ENCODE measurements at places on chromosomes 11 and 22.

- DNase-seq, result peak; percentile 76
Measured at GRCh38 chr11:14300661-14301304, 58.2 kb downstream of the RRAS2 start.

- peak; percentile 93 for DNase-seq
Measured at GRCh38 chr11:33065445-33066178, 26.2 kb downstream of the TCP11L1 start.

DNA sequence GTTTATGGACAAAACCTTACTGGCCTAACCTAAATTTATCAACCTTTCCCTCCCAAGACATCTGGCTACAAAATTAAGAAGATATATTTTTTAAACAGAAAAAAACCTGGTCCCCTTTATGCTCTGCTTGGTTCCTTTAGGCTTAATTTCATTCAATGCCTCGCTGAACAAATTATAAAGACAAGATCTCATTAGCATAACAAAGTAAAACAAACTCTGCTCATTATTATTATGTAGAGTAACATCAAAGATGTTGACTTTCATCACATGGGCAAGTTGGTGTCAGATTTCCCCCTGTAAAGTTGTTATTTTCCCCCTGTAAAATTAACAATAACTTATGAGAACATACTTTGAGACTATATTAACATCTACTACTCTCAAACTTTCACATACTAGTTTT lies 11.0 kb downstream of the RRAS2 start:
- DNase-seq, result no peak

GRCh38 chr11:130314750-130315285 lies at the start of gene ZBTB44:
ZBTB44 (minus strand) TSS chr11:130314917; CDS start chr11:130261873, 53,044 bp downstream.
- peak; percentile 80 for DNase-seq

DNA sequence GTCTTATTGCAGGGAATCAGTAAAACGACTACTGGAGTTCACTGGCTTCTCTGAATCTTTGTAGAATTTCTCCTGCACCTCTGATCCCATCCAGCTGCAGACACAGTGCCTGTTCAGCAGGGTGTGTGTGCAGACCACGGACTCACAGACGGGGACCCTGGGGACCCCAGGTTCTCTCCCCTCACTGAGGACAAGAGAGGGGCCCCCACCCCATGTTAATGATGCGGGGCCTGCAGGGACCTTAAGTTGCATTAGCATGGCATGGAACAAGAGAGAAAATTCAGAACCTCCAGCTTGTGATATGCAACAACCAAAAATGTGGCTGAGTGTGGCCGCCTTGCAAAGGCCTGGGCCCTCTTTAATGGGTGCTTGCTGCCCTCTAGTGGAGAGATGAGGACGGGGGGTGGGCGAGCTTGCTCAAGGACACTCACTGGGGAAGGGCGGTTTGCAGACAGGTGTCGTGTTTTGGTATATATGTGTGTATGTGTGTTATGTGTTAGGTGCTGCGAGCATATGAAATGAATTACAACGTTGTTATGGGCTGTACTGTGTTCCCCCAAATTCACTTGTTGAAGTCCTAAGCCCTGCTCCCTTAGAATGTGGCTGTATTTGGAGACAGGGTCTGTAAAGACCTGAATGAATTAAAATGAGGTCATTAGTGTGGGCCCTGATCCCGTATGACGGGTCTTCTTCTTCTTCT lies 84.4 kb upstream of the SEPTIN5 start:
- peak; percentile 89 for DNase-seq

GRCh38 chr11:119370486-119371046 lies 10.9 kb downstream of the USP2 start:
- peak; percentile 19 for DNase-seq

DNA sequence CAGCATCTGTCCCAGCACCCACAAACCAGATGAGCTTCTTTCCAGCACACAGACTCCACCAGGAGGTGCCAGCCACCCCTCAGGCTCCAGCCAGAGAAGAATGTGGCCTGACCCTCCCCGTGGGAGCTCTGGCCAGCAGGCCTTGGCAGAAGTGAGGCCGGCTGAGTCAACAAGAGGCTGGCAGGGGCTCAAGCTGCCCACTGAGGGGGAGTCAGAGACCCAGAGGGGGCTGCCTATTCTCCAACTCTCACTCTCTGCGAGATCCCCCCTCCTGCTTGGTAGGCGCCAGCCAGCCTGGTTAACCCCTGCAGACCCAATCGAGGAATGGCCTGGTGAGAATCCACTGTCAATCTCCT lies 10.6 kb upstream of the CDC42EP1 start:
- DNase-seq, result peak; percentile 65

- DNase-seq, result no peak
Measured at GRCh38 chr11:122744357-122744756, 88.8 kb downstream of the UBASH3B start.

- no peak for DNase-seq
Measured at GRCh38 chr11:132289590-132290256, 919.3 kb downstream of the NTM start.

DNA sequence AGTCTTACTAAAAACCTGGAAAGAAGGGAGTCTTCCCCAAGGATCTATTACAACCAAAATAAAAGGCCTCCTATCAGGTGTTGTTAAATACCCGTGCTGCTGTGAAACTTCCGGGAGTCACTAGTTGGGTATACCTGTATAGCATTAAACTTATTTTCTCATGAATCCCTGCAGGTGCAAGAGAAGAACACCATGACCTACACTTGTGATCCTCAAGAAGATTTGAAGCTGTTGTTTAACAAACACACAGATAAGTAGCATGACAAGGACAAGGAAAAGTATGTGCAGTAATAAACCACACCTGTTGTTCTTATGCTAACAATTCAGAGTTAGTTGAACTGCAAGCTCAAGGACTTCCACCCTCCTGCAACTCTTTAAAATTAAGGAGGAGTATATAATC lies 12.0 kb downstream of the OR4C45 start:
- DNase-seq, result no peak

DNA sequence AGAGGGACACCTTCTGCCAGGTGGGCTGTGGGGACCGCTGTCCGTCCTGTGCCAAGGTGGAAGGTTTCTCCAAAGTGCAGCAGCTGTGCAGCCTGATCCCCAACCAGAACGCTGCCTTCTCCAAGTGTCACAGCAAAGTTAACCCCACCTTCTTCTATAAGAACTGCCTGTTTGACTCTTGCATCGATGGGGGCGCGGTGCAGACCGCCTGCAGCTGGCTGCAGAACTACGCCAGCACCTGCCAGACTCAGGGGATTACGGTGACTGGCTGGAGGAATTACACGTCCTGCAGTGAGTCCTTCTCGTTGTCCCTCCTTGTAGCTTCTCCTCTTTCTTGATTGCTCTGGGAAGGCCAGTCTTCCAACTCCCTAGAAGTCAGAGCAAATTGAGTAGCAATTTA lies 44.8 kb downstream of the TECTA start:
- no peak for DNase-seq

DNA sequence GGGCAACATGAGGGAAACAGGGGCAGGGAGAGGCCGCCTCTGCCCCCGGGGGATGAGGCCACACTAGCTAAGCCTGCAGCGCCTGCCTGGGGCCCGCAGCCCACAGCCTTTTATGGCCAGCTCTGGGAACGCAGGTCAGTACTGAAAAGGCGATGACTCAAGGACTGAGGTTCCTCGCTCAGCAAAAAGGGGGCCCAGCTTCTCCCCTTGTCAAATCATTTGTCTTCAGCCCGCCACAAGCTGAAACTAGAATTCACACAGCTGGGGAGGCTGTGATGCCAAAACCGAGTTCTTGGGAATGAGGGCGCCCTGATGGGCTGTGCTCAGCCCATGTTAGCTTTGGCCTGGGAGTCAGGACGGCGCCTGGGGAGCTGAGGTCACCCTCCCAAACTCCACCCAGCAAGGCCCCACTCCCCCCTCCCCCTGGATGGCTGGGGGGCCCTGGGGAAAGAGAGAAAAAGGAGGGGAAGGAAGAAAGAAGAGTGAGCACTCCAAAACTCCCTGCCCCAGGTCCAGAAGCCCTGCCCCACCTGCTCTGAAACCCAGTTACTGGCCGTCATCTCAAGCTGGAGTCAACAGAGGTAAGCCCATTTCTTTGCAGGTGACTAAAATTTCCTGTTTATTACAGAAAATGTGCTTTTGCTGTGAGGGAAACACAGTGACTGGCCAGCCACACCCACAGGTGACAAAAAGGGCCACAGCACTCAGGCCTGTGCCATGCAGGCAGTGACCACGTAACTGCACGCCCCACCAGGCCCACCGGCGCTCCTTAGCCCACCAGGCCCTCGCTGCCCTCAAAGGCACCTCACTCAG lies 13.7 kb downstream of the EHD1 start:
- DNase-seq, result peak; percentile 47

- DNase-seq, result peak; percentile 59
Measured at GRCh38 chr22:17562906-17563870, at the start of gene SLC25A18. SLC25A18 (plus strand) TSS chr22:17563498; CDS start chr22:17579945, 16,447 bp downstream.

DNA sequence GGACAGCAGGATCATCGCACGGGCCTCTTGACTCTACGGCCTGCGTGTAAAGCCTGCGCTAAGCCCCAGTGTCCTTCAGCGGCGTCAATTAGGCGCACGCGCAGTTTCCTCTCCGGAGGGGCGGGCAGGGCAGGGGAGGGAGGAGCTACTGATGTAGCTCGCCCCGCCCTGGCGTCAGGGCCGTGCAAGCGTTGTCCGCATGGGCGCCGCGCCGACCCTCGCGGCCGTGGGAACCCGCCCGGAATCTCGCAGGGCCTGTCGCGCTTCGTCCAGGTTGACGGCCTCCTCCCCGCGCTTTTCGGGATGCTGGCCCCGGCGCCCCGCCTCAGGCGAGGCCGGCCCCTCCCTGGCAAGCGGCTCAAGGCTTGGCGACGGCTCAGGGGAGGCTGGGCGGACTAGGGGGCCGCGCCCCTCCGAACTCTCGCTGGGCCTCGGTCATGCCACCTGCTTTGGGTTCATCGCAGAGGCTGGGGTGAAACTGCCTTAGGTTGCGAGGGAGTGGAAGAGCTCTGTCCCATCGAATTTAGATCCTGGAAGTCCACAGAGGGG lies 61.1 kb downstream of the ST3GAL4 start:
- peak; percentile 90 for DNase-seq

GRCh38 chr11:65416841-65417701 lies 5.5 kb upstream of the NEAT1 start:
- peak; percentile 34 for DNase-seq

DNA sequence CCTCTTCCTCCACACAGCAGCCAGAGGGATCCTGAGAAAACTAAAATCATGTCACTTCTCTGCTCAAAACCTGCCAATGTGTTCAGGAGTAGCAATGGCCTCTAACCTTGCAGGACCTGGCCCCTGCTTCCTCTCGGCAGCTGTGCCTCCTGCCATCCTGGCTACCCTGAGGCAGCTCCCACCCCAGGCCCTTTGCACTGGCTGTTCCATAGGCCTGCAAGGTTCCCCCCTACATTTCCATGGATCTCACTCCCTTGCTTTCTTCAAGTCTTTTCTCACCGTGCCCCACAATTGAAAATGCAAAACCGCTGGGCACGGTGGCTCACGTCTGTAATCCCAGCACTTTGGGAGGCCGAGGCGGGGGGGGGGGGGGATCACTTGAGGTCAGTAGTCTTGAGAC lies 2.1 kb upstream of the STIP1 start:
- no peak for DNase-seq

DNA sequence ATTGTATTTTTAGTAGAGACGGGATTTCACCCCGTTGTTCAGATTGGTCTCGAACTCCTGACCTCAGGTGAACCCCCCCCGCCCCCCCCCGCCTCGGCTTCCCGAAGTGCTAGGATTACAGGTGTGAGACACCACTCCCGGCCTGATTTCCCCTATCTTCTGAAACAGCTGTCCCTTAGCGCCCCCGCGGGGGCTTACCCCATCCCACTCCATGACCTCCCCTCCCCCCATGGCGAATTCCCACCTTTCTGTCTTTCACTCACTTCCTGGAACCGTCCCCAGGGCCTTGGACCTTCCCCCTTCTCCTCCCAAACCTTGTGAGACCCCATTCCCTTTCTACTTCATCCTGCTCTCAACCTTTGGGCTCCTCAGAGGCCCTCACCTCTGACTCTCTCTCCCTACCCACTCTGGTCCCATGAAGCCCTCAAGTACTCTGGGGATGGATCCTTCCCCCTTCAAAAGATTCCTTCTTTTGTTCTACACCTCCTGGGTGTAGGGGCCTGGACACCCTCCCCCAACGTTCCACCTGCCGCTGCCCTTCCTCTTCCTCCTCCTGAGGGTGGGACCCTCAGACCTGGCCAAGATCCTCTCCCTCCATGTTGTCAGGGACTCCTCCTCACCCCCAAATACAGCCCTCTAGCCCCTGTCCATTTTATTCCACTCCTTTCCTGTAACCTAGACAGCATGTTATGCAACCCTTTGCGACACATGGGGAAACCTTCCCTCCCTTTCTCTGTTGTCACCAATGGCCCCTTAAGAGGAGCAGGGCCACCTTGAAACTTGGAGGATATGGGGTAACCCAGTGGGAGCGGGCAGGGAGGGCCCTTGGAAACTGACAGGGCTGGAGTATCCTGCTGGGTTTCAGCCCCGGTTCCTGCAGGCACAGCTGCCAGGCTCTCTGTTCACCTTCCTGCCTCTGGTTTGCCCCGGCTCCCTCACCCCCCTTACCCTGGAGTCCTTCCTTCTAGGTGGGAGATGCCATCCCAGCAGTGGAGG lies 1.1 kb downstream of the PRDX5 start:
- DNase-seq, result no peak

DNA sequence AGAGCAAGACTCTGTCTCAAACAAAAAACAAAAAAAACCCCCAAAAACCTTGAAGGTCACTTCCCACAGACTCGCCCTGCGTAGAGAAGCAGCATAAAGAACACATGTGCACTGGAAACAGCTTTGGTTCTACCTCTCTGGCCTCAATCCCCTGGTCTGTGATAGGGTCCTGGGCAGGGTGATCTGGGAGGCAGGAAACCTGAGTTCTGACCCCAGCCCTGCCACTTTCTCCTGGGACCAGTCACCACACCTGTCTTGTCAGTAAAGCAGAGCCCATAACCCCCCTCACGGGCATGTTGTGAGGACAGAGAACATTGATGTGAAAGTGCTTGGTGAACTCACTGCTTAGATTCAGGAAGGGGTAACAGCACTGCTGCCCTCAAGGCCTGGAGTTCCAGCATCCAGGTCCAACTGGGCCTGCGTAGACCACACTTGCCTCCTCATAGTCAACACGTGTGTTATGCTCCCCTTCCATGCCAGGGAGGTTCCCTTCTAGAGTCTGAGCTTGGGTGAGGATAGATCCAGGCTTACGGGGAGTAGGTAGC lies 11.4 kb downstream of the UCP2 start:
- no peak for DNase-seq

DNA sequence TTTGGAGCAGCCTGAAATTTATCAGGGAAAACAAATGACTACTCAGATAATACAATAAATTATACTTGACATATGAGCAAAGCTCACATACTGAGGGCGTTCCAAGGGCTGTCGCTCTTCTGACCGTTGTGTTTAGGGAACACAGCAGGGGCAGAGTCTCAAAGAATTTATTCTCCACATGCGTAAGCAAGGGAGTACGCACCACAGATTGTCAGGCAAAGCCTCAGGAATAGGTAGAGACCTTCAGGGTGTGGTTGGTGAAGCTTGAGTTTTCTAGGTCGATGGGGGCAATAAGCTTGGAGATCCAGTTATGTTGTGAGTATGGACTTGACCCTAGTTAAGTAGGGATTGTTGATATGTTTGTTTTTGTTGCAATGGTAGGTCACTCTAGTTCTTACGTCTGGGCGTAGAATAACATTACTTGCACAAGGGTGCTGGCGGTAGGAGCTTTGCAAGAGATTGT lies 830 bp downstream of the ACAT1 start:
- peak; percentile 9 for DNase-seq
